Activated CD4-positive, alpha-beta T cell treated with anti-CD3 and anti-CD28 coated beads, Interleukin-2, amount 10 ng/mL, durations not matched to agents 24 days and 14 days (primary cell): ENCODE measurements at places on chromosomes 4 and X. TPM values are rescaled to one million over a fixed set of nuclear protein-coding genes. Genes with fewer than 3 reads are reported as not detected.

ATP2B3 gene
- not detected in 2 replicates for total RNA-seq

HDX gene
- total RNA-seq: 2.5 and 2.7 TPM in 2 replicates

CLDN34 gene
- not detected in 2 replicates for total RNA-seq

GC gene
- total RNA-seq: not detected in 2 replicates
